ENCODE measurements at places on chromosomes 11 and 22.

DNA sequence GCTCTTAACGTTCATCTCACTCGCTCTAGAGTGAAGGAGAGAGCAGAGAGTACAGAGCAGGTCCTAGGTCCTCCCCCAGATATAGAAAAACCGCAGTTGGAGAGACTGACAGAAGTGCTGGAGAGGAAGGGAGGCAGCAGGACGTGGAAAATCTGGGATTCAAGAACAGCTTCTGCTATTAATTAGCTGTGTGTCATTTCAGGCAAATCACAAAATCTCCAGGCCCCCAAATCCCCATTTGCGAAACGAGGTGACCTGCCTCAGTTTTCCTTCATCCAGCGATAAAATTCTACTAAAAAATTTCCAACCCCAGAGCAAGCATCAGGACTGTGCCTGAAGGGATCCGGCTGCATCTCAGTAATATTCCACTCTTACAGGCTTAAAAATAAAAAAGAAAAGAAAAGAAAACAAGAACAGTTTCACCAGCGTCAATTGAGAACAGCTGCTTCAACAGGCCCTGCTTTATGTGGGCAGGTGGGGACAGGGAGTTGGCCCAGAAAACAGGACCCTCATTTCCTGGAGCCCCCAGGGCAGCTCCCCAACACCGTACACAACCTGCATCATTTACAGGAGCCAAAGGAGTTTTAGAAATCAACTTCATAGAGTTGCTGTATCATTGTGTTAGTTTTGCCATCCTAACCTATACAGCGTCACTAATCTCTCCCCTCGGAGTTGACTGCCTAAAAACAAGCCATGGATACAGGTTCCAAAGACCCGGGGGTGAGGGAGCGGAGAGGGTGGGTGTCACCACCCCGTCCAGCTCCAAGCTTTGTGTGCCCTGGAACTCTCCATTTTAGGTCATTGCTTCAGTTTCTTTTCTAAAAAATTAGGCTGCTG is 2.3 kb upstream of the MALAT1 start:
- no peak for DNase-seq

DNA sequence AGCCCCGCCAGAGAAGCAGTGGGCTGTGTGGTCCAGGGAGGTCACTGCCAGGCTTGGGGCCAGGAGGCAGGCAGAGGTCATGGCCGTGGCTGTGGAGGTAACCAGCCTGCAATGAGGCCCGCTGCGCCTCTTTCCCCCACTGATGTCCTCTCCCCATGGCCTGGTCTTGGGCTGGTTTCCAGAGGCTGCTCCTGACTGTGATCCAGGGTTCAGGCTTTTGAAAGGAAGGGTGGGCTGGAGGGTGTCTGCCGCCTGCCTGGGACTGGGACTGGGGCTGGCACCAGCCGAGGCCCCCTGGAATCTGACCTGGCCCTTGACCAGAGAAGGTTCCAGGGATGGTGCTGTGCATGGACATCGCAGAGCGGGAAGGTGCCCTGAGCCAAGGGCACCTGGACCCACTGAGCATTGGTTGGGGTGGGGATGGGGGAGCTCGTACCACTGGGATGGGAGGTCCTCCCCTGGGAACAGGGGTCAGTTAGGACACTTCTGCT is 59.6 kb upstream of the THY1 start:
- no peak for DNase-seq

DNA sequence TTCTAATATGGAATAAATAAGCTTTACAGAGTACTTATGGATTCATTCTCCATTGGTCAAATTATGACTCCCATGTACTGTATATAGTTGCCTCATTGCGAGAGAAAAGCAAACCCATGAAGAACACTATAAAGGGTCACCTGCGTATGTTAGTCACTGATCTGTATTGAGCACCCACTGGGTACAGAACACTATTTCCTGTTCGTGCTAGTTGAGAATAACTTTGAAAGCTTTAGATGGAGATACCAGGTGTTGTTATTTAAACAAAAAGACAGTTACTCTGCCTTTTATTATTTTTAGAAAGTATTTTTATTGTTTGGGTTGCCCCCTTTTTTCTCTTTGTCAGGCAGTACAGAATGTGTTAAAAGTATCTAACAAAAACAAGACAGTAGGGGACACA is 79.9 kb downstream of the DEUP1 start:
- DNase-seq: no peak

DNA sequence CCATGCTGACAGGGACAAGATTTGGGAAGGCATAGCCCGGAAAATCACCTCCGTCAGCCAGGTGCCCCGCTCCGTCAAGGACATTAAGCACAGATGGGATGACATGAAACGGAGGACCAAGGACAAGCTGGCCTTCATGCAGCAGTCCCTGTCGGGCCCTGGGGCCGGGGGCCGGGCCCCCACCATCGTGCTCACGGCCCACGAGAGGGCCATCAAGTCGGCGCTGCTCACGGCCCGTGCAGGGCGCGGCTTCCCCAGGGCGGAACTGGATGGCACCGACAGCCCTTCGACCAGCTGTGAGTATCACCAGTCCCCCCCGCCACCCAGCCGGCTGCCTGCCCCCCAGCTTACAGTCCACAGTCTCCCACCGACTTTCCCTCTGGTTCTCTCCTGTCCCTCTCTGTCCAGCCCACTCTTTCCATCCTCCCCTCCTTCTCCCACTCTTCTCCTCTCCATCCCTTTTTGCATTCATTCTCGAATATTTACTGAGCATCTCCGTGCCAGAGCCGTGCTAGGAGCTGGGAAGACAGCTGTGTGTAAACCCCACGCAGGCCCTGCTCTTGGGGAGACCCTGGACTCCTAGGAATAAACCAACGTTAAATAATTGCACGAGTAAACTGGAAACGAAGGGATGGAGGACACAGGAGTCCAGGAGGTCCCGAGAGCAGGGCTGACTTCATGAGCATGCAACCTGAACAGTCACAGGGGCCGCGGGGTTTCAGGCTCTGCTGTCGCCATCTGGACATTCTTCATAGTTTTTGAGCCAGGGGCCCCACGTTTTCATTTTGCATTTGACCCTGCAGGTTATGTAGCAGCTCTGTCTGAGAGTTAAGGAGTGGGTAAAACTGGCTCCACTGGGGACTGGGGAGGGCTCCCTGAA is 62.8 kb downstream of the PRDM11 start:
- DNase-seq: no peak

- no peak for DNase-seq
These were observed 29.8 kb downstream of the LIMK2 start for GRCh38 chr22:31241936-31242335.

GRCh38 chr22:32632512-32633315 is 158.1 kb downstream of the FBXO7 start:
- no peak for DNase-seq

- DNase-seq: peak; percentile 1
These were observed 57.8 kb downstream of the NXPE1 start for GRCh38 chr11:114501901-114502300.

- DNase-seq: no peak
These were observed 34.2 kb downstream of the PICALM start for GRCh38 chr11:86034710-86035109.

DNA sequence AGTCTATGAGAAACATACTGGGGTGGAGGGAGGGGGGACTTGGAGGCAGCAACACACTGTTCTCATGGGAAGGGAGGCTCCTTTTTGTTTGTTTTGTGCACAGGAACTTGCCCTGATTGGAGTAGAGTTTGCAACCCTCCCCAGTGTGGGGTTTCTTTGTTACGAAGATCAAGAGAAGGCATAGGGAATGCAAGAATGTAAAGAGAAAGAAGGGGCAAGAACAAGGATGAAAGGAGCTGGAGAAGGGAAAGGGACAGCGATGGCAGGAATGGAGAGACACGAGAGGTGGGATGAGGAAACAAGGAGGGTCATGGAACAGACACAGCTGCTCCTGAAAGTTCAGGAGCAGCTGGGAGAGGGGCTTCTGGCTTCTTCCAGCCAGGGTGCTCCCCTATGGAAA is 611.7 kb downstream of the NTM start:
- no peak for DNase-seq

DNA sequence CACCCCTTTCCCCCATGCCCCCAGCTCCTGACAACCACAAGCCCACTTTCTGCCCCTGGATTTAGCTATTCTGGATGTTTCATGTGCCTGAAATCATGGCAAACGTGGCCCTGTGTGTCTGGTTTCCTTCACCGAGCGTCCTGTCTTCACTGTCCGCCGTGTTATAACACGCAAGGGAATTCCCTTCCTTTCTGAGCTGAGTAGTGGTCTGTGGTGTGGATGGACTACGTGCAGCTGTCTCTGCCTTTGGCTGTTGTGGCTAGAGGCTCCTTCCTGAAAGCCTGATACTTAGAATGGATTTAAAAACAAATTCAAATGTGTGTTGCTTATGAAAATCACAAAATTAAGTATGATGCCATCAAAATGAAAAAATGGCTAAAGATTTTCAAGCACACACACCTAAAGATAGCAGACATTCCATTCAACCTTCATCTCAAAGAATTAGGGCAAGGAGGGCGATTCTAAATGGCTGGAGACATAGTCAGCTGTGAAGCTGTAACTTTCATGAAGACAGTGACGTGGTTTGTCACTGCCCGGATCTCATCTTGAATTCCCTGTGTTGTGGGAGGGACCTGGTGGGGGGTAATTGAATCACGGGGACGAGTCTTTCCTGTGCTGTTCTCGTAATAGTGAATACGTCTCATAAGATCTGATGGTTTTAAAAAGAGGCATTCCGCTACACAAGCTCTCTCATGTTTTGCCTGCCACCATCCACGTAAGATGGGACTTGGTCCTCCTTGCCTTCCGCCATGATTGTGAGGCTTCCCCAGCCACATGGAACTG is 30.5 kb downstream of the KCNQ1 start:
- DNase-seq: no peak

DNA sequence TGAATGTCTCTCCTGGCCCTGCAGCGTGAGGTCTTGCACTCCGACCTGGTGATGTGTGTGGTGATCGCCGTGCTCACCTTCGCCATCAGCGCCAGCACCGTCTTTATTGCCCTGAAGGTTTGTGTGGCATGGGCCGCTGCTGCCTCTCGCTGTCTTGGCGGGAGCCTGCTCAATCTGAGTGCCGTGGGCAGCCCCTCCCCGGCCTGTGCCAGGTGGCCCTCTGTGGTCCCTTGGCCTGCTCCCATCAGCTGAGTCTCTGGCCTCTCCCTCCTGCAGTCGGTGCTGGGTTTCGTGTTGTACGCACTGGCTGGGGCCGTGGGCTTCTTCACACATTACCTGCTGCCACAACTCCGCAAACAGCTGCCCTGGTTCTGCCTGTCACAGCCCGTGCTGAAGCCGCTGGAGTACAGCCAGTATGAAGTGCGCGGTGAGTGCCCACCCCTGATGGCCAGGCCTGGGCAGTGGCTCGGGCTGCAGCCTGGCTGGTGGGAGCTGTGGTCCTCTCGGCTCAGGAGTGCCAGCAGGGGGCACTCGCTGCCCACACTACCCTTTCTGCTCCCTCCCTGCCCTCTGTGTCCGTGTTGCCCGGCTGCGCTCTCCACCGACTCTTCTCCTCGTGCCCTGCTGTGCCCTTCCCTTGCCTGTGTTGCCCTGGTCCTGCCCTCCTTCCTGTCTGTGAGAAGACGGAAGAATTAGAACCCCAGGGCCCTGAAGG is 10.2 kb downstream of the PCNX3 start:
- DNase-seq: no peak

DNA sequence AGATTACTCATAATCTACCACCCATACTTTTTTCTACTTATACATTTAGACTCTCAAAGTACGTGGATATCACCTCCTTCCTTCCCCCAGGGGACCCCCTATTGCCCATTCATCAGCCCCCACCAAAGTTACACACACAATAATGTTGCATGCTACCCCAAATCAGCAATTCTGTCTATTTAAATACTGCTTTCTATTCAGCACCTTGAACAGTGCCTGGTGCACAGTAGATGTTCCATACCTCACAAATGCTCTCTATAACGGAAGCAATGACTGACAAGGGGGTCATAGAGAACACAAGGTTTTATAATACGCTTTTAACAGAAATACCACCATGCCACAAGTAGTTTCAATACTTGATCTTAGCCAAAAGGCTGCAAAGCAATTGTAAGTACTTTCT is 370.7 kb downstream of the MIAT start:
- no peak for DNase-seq

- DNase-seq: no peak
These were observed 132.6 kb upstream of the HSD17B12 start for GRCh38 chr11:43547889-43548381.

- DNase-seq: no peak
These were observed 23.0 kb downstream of the YDJC start for GRCh38 chr22:21606775-21607174.

- no peak for DNase-seq
These were observed 36.4 kb downstream of the DKK3 start for GRCh38 chr11:11971906-11972547.

- DNase-seq: peak; percentile 48
These were observed 126.3 kb downstream of the CADM1 start for GRCh38 chr11:115377882-115378296.

DNA sequence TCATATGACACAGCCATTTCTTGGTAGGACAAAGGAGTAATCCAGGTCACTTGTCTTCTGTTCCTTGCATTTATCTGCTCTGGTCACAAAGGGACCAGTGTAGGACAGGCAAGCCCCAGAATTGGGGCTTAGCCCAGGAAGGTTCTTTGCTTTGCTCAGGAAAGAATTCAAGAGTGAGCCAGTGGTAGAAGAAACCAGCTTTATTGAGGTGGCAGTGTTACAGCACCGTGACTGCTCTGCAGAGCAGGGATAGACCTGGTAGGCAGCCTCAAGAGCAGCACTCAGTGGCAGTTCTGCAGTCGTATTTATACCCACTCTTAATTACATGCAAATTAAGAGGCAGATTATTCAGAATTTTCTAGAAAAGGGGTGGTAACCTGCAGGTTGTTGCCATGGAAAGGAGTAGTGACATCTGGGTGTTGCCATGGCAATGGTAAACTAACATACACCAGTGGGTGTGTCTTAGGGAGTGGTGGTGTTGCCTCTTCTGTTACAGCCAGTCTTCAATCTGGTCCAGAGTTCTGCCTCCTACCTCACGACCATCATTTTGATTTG is 84.9 kb upstream of the RAB1B start:
- no peak for DNase-seq

- DNase-seq: peak; percentile 21
These were observed 90.3 kb upstream of the PITPNB start for GRCh38 chr22:28009272-28009827.

DNA sequence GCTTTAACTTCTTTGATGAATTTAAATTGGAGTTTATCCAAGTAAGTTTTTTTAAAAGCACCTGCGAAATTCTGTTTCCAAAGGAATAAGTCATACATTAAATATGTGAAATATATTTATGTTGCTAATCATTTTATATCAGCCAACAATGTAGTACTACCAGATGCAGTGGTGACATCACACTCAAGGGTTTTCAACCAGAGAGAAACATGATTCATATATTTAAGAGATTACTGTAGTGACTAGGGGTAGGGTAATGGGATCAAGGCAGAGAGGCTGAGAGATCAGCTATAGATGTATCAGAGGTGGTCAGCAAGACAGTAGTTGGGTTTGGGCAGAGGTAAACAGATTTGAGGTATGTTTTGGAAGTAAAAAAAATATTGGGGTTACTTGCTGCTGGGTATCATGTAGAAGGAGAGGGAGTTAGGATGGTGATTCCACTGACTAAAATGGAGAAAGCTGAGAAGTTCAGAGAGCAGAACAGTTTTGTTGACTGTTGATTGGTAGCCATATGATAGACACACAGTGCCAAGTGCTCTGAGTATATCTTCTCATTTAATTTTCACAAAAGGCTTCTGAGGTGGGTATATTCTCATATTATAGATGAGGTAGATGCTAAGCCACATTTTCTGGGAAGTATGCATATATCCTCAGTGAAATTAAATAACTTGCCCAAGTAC is 39.4 kb downstream of the CEP57 start:
- DNase-seq: peak; percentile 20

GRCh38 chr11:105033343-105033742 is 1.6 kb downstream of the CASP1 start:
- DNase-seq: no peak

Measured in foreskin keratinocyte (primary cell).